ENCODE measurements at places on chromosomes 7 and 10.

- DNase-seq: peak; percentile 48
These were observed 48.2 kb upstream of the NFKB2 start for GRCh38 chr10:102347236-102347828.

DNA sequence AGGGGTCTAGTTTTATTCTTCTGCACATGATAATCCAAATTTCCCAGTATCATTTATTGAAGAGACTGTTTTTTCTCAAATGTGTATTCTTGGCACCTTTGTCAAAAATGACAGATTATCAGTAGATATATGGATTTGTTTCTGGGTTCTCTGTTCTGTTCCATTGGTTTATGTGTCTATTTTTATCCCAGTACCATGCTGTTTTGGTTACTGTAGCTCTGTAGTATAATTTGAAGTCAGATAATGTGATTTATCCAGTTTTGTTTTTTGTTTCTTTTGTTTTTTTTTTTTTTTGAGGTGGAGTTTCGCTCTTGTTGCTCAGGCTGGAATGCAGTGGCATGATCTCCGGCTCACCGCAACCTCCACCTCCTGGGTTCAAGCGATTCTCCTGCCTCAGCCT, 61.6 kb upstream of the HELLS start:
- no peak for DNase-seq

- DNase-seq: no peak
These were observed 691.5 kb upstream of the SORCS1 start for GRCh38 chr10:107856047-107856315.

GRCh38 chr7:26356229-26356628, 64.6 kb downstream of the SNX10 start:
- DNase-seq: no peak

- no peak for DNase-seq
These were observed 726 bp upstream of the HOXA9 start for GRCh38 chr7:27165996-27166530.

- DNase-seq: no peak
These were observed 1216.4 kb downstream of the CNTNAP2 start for GRCh38 chr7:147332988-147333387.

DNA sequence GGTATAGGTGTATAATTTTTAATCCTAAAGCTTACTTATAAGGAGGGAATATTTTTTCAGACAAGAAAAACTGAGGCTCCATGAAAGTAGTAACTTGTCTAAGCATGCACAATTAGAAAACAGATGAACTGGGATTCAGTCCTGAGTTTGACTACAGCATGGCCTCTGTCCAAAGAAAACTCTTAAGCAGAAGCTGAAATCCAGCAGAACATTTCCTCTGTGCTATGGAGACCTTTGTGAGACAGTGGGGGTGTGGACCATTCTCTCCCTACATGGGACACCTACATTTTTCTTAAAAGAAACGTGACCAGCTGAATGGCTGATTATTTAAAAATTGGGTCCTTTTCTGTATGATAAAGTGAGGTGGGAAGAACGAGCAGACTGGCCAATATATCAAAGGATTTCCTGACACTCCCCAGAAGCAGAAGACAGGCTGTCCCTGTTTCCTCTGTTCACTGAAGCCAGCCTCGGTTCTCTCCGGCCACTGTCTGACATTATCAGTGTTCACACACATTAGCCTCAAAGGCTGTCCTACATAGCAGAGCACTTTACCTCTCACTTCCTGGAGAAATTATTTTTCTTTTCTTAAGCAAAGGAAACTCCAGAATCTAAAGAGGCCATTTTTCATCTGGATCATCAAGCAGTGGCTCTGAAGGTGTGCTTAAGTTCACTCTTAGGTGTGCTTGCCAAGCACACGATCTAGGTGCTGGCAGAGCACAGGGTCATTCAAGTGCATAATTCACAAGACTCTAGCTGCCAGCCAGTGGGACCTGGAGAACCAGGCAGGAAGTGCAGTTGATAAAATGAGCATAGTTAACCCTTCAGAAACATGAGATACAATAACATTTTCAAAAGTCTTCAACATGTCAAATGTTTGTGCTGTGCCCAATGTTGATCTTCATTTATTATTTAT, 40.4 kb upstream of the KIAA1217 start:
- no peak for DNase-seq

GRCh38 chr7:67599331-67600062, 602.9 kb downstream of the TYW1 start:
- no peak for DNase-seq

DNA sequence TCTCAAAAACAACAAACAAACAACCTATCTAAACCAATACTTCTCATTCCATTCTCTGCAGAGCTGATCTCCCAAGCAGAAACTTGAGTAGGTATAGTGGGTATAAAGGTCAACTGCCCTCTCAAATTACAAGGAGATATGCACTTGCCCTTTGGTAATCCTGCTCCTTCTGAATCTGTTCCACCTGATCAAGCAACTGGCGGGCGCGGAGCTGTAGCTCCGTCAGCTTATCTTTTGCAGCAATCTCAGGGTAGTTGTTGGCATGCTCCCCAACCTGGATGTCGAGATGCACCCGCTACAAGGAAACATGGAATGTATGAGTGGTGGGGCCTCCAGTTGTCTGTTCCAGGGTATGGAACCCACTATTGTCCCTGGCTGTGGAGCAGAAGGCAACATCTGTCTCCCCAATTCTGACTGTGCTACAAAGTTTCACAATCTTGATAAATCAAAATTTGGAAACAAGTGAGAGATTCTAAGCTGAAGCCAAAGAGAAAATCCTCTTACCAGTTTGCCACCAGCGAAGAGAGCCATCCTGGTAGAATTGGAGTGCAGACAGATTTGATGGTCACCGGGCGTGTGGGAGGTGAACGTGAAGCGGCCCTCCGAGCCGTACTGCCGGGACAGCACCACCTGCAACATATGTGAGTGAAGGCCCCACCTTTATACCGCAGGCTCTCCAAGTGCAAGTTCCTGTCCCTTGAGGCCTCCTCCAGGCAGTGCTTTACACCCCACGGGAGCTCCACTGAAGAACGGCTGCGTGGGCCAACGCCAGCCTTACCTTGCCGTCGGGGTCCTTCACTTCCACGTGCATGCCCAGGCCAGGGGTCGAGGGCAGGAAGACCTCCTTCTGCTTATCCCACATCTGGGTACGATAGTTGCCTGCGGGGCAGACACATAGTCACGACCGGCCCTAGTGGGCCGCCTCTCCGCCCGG, 819 bp downstream of the TMED4 start:
- DNase-seq: no peak

- DNase-seq: peak; percentile 41
These were observed at the start of gene SNX10 for GRCh38 chr7:26291699-26292538. Gene SNX10, plus strand, starts transcription at chr7:26291862. Its CDS starts 54,581 bp downstream, at chr7:26346443.

DNA sequence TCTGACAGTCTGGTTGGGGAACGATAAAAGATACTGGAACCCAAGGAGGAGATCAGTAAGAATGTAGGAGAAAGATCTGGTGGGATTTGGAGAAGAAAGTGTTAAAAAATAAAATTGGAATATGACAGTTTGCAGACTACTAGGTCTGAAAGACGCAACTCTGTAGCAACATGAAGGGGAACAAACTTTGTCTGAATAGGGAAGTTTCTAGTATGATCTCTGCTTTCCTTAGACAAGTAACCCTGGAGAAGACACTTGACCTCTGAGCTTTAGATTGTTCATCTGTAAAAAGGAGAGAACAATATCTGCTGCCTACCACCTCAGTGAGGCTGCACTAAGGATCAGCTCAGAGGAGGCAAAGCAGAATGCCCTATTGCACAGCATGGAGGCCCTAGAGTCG, 3.0 kb upstream of the PRSS1 start:
- no peak for DNase-seq

- peak; percentile 90 for DNase-seq
These were observed 47.3 kb upstream of the OIT3 start for GRCh38 chr10:72846238-72846637.

GRCh38 chr7:1800902-1801301, 130.8 kb downstream of the ELFN1 start:
- no peak for DNase-seq

GRCh38 chr7:138468244-138469123, 8.4 kb downstream of the TRIM24 start:
- no peak for DNase-seq

GRCh38 chr7:128867842-128868623, 5.4 kb downstream of the ATP6V1F start:
- DNase-seq: no peak

DNA sequence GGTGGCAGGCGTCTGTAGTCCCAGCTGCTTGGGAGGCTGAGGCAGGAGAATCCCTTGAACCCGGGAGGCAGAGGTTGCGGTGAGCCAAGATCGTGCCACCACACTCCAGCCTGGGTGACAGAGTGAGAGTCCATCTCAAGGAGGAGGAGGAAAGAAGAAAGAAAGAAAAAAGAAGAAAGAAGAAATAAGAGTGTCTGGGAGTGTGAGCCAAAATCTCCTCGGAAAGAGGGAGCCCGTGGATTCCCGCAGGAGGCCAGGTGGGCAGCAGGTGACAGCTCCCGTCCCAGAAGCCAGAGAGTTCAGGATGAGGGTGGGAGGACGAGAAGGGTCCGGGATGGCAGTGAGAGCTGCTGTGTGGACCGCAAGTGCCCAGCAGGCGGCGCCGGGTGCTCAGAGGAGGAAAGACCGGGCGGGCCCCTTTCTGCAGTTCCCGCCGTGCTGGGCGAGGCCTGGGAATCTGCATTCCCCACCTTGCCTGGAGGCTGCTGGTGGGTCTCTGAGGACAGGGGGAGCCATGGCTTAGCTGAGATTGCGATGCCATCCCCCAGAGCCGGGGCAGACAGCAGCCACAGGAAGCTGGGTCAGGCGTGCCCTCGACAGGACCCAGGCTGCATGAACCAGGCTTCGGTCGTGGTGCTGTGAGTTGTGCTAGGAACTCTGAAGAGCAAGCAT, 17.1 kb upstream of the AMZ1 start:
- DNase-seq: peak; percentile 68

DNA sequence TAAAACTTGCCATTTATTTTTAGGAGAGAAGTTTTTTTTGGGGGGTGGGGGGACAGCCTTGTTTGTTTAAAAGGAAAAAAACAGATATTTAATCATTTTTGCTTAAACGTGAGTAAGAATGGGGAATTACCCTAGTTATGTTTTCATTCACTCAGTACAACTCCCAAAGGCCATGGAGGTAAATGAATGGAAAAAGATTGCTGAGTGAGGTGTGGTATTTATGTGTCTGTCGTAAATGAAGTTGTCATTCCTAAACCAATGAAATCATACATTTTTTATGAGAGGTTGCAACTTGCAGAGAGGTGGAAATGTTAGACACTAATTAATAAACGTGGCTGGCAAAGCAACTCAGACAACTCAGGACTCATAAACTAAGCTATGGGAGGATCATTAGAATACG, 218.1 kb downstream of the CELF2 start:
- no peak for DNase-seq

DNA sequence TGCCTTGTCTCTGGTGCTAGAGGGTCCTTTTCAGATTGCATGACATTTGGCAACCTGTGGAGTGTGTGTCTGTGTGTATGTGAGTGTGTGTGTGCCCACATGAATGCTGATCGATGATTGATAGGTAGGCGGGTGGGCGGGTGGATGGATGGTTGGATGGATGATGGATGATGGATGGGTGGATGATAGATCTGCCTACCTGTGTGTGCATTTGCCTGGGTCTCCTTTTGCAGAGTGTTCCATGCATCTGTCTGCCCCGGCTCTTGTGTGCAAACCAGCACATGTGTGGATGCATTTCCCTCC, 99.8 kb downstream of the RGS10 start:
- no peak for DNase-seq

- no peak for DNase-seq
These were observed 3.2 kb upstream of the SFTPA2 start for GRCh38 chr10:79563426-79563825.

- DNase-seq: no peak
These were observed 83.8 kb upstream of the MACROH2A2 start for GRCh38 chr10:69968830-69969229.

- DNase-seq: no peak
These were observed 48.8 kb downstream of the UBE2H start for GRCh38 chr7:129903935-129904334.

- DNase-seq: no peak
These were observed 58.6 kb upstream of the MKRN1 start for GRCh38 chr7:140537750-140538482.

- no peak for DNase-seq
These were observed 333.8 kb downstream of the LRMDA start for GRCh38 chr10:75764974-75765788.

DNA sequence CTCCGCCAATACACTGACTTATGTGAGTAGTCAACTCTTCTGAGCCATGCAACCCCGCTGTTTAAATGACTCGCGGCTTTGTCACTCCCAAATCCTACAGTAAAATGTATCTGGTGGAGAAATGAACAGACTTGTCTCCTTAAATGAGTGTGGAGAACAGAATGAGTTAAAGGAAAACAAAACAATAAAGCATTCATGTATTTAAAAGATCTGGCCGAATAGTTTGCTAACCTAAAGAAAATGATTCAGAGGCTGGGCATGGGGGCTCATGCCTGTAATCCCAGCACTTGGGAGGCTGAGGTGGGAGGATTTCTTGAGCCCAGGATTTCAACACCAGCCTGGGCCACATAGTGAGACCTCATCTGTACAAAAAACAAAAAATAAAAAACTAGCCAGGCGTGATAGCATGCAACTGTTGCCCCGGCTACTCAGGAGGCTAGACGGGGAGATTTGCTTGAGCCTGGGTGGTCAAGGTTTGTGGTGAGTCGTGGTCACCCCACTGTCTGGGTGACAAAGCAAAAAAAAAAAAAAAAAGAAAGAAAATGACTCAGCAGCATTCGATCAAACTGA, 86.5 kb upstream of the PFKP start:
- no peak for DNase-seq

GRCh38 chr10:124379609-124380193, 39.0 kb downstream of the OAT start:
- DNase-seq: no peak

- DNase-seq: peak; percentile 18
These were observed 225.9 kb downstream of the TRIL start for GRCh38 chr7:28732071-28732869.

DNA sequence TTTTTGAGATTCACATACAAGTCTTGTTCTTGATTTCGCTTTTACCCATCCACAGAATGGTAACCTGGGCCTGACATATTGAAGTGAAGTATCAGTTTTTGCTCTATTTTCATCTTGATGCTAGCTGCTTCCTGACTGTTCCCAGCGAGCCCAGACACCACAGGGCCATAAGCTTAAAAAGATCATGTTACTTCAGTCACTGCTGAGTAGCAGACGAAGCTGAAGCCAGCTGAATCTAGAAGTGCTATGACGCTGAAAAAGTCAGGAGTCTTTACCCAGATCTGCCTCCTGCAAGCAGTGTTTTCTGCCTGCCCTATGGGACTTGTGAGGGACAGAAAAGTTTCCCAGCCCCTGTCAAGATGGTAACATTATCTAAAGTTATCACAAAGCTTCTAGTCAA, 2.7 kb upstream of the PRXL2A start:
- DNase-seq: no peak

DNA sequence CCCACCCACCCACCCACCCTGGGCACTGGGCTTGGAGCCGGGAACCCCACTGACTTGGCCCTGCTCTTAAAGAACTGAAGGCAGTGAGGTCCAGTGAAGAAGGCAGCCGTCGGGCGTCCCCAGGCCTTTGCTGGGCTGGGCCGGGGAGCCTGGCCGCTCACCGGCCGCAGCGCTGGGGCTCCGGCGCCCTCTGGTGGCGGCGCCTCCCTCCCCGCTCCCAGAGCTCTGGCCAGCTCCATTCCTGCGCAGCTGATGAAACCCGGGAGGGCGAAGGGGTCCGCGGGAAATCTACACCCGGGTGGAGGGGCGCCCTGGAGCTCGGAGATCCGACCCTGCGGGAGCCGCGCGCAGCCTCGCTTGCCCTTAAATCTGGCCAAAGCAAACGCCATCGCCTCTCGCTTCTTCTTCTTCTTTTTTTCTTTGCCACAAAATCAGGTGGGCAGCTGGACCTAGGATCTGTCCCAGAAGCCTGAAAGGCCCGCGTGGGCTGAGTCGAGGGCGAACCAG, 1.7 kb upstream of the CXCL12 start:
- DNase-seq: peak; percentile 46

GRCh38 chr10:89120931-89121763, 86.0 kb downstream of the CH25H start:
- no peak for DNase-seq
